Ovary (tissue), 10 donors: ENCODE measurements at places on chromosomes 16 and 17. TPM values are rescaled to one million over a fixed set of nuclear protein-coding genes. Genes with fewer than 3 reads are reported as not detected.

DNA sequence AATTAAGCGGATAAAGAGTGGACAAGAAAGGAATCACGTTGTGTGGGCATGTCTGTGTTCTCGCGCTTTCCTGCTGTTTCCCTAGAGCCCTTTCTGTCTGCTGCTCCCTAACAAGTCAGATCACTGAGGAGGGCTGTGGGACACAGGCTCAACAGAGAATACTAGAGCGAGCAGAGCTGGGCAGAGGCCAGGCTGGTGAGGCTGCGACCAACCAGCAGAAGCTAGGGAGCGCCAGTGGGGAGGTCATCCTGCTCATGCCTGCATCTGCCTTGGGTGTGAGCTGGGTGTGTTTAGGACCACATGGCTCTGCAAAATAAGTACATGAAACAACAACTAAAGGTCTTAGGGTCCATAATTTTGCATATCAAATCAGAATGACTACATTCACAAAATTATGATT, 11.5 kb upstream of the FOXJ1 start:
- H3K36me3 ChIP-seq: no peaks in the 10 kb centered on the region
- DNase-seq: no peak
- H3K4me3 ChIP-seq: no peak overlapping the region
- no peaks in the 10 kb centered on the region for H3K27me3 ChIP-seq
- H3K4me1 ChIP-seq: no peaks in the 10 kb centered on the region

CCL1 gene
- not detected for total RNA-seq

DNA sequence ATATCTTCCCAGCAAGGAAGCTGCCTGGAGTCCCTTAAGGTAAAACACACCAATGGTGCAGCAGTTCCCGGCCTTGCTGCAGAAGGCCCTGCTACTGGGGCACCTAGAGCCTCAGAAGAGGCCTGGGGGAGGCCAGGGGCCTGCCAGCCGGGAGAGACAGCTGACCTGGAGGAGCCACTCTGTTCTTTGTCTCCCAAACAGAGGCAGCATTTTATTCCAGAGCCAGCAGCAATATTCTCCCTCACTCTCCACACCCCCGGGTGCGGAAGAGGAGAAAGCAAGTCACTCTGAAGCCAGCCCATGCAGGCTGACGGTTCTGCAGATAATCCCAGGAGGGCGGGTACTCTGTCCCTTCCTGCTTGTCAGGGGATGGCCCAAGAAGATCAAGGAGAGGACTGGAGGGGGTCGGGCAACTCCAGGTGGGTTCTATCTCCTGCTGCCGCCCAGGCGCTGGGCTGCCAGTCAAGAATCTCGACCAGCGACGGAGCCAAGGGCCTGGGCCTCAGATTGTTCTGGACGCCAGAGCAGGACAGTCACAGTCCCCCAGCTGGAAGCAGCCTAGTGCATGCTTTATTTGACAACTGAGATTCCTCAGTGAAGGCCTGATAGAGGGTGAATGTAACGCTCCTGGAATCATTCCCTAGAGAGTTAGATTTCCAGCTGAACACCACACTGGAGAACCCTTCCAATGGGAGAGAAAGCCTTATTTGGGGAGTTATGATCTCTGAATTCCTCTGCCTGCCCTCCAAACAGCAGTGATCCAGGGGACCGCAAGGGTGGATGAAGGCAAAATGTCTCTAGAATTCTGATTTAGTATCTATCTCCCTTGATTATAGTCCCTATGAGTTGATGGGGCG, 1.1 kb upstream of the KIFC3 start:
- no peak for DNase-seq
- no peaks in the 10 kb centered on the region for H3K27me3 ChIP-seq
- H3K36me3 ChIP-seq: no peaks in the 10 kb centered on the region
- peaks cover 11% of the 10 kb centered on the region for H3K4me1 ChIP-seq
- H3K4me3 ChIP-seq: no peak overlapping the region
- H3K27ac ChIP-seq: peak overlapping the region; percentile 53

MYH3 gene
- 5.7 TPM for total RNA-seq

GRCh38 chr17:81644496-81644895, 7.5 kb downstream of the TSPAN10 start:
- peaks cover 9% of the 10 kb centered on the region for H3K27me3 ChIP-seq
- no peak for DNase-seq
- H3K27ac ChIP-seq: no peak overlapping the region

GRCh38 chr16:56743840-56744239, 13.9 kb downstream of the NUP93 start:
- no peaks in the 10 kb centered on the region for H3K36me3 ChIP-seq
- no peak for DNase-seq
- no peak overlapping the region for H3K4me3 ChIP-seq
- H3K4me1 ChIP-seq: peaks cover 15% of the 10 kb centered on the region

DNA sequence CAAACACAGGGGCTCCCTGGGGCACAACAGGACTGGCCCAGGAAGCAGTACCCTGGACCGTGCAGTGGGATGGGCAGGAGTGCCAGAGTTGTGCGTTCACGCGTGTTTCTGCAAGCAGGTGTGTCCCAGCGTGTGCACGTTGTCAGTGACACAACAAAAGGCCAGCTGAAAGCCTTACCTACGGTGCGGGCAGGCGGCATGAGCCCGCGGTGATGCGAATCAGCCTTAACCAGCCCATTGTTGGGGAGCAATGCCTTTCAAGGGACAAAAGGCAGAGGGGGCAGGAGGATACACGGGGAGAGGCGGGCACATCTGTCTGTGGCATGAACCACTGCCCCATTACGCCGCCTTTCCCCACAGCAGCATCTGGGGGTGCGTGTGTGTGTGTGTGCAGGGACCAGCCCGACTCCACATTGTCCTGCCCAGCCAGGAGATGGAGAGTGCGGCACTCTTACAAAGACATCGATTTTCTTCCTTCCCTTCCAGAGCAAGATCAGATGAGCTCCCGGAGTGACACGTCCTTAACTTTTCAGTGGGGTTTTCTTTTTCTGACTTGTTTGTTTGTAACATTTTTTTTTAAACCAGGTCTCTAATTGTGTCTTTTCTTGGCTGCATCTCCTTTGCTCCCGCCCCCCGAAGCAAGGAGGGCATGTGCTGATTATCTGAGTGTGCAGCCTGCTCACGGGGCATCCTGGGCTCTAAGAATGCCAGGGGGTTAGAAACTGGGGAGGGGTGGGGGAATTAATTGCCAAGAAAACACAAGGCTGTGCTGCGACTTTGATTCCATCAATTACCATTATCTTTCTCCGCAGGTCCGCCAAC, 158.1 kb downstream of the ZNF423 start:
- no peak overlapping the region for H3K4me3 ChIP-seq
- H3K27ac ChIP-seq: peak overlapping the region; percentile 57
- peaks cover 26% of the 10 kb centered on the region for H3K4me1 ChIP-seq
- H3K36me3 ChIP-seq: no peaks in the 10 kb centered on the region
- no peak for DNase-seq
